ENCODE measurements at places on chromosomes 11 and 22. TPM values are rescaled to one million over a fixed set of nuclear protein-coding genes. Genes with fewer than 3 reads are reported as not detected.

The ZNRD2 gene
- total RNA-seq = 17.3 TPM

DNA sequence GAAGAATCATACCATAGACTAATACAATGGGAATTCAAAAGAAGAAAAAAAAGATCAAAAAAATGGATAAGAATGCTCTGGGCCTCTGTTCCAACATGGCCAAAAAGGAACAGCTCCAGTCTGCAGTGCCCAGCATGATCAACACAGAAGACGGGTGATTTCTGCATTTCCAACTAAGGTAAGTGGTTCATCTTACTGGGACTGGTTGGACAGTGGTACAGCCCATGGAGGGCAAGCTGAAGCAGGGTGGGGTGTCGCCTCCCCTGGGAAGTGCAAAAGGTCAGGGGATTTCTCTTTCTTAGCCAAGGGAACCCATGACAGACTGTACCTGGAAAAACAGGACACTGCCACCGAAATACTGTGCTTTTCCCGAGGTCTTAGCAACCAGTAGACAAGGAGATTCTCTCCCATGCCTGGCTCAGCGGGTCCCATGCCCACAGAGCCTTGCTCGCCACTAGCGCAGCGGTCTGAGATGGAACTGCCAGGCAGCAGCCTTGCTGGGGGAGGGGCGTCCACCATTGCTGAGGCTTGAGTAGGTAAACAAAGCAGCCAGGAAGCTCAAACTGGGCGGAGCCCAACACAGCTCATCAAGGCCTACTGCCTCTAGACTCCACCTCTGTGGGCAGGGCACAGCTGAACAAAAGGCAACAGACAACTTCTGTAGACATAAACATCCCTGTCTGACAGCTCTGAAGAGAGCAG, 428.4 kb downstream of the MN1 start:
- no peak for DNase-seq

DNA sequence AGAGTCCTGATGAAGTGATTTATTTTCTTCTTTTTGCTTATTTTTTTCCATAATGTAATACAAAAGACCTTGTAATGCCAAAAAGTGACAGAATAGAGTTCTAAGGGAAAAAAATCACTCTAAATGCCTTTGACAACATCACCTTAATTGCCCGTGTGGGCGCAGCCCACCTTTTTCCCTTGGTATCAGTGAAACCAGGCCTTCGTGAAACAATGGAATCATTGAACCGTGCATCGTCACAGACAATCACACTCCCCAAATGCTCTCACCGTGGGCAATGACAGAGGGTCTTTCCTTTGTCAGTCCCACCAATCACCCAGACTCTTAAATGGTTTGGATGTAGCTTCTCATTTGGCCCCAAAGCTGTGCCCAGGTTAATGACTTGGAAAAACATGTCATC, 9.6 kb upstream of the SLC6A5 start:
- no peak for DNase-seq

GRCh38 chr11:112797092-112797491, 164.1 kb upstream of the NCAM1 start:
- peak; percentile 58 for DNase-seq

DNA sequence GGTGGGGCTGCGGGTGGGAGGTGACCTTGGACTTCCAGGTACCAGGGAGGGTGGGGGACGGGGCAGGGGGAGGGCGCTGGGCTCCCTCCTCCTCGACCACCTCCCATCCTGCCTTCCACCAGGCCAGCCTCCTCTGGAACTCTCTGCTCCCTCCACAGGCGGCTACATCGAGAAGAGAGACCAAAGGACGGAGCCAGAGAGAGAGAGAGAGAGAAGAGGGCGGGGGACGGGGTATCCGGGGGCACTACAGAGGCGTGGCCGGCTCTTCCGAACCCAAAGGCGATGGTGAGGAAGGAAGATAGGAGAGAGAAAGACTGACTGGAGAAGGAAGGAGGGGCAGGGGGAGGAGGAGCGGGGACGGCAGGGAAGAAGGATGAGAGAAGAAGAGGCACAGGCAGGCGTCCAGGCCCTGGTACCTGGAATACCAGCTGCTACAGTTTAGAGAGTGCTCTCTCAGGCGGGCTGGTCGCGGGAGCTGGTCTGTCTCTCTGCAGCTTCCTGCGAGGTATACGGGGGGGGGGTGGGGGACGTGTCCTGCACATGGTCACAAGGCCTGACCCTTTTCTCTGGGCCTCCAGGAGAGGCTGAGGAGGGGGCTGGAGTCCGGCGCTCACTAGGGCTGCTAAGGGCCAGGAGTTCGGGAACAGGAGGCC, 38.0 kb downstream of the IGSF9B start:
- DNase-seq = no peak
